RPMI8226 (cell line): ENCODE measurements at places on chromosomes 2 and 18.

GRCh38 chr2:154447727-154448418 lies 250.6 kb upstream of the KCNJ3 start:
- DNase-seq: no peak

- DNase-seq: no peak
Observed at GRCh38 chr2:110103061-110103961, 12.3 kb downstream of the MALL start.

GRCh38 chr2:107419191-107419590 lies 407.5 kb upstream of the RGPD4 start:
- no peak for DNase-seq

GRCh38 chr18:2338601-2339000 lies 232.7 kb downstream of the METTL4 start:
- no peak for DNase-seq

DNA sequence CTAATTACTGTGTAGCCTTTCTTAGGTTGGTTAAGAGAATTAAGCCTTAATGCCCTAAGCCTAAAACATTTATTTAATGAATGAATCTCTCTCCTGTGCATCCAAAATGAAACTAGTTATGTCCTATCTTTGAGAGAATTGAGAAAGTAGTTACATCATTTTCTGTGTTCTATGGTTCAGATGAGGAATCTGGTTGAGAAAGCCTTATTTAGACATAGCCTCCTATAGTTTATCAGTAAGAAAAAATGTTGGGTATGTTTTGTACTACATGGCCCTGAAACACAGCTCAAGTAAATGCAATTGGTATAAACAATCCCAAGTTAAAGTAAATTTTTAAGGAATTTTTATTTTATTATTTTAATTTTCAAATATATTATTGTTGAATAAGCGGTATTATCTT lies 25.9 kb upstream of the RAMP1 start:
- no peak for DNase-seq

GRCh38 chr2:44330801-44331200 lies 30.5 kb downstream of the PREPL start:
- DNase-seq: no peak

GRCh38 chr18:57128220-57128932 lies 18.5 kb upstream of the BOD1L2 start:
- DNase-seq: no peak

GRCh38 chr2:88897715-88898114 lies 206.2 kb downstream of the RPIA start:
- DNase-seq: no peak

DNA sequence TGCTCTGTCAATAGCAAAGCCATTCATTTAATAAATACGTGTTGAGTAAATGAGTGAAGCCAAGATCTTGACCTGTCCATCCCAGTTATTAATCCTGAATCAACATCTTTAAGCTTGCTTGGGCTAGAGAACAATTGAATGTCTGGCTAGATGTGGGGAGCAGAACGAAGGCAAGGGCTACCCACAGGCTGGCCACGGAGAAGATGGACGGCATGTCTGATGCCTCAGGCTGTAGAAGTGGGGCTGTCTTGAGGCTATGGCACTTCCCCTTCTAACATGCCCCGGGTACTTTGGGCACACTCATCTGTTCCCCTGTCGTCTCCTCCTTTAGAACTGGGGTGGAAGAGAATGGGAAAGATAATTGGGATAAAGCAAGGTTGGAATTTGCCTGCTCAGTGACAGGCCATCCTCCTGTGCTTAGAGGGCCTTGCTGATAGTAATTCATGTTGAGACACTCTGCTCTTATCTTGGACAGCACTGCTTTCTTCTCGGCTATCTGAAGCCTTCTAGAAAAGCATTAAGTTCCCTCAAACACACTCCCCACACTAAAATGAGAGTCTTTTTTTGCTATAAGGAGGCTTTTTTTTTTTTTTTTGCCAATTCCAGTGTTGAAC lies 225.7 kb downstream of the MREG start:
- DNase-seq: no peak

- no peak for DNase-seq
Observed at GRCh38 chr2:239389414-239390329, 11.1 kb downstream of the HDAC4 start.

- no peak for DNase-seq
Observed at GRCh38 chr2:6723865-6724604, 141.7 kb downstream of the CMPK2 start.

- DNase-seq: no peak
Observed at GRCh38 chr2:62467100-62467474, 38.9 kb downstream of the TMEM17 start.

DNA sequence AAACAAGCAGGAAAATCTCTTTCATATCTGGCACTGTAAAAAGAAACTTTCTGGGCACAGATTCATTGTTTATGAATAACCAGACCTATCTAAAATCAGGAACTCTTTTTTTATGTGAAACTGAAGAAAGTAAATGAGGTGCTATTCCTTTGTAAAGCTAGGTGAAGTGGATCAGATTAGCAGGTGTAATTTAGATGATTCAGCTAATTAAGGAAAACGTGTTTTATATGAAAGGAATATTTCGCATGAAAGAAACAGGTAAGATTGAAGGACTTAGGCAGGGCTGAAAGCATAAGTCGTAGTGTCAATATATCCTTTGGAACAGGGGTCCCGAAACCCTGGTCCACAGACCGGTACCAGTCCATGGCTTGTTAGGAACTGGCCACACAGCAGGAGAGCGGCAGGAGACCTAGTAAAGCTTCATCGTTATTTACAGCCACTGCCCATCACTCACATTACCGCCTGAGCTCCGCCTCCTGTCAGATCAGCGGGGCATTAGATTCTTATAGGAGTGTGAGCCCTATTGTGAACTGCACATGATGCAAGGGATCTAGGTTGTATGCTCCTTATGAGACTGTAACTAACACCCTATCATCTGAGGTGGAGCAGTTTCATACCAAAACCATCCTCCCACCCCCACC lies 20.3 kb upstream of the XIRP2 start:
- no peak for DNase-seq

DNA sequence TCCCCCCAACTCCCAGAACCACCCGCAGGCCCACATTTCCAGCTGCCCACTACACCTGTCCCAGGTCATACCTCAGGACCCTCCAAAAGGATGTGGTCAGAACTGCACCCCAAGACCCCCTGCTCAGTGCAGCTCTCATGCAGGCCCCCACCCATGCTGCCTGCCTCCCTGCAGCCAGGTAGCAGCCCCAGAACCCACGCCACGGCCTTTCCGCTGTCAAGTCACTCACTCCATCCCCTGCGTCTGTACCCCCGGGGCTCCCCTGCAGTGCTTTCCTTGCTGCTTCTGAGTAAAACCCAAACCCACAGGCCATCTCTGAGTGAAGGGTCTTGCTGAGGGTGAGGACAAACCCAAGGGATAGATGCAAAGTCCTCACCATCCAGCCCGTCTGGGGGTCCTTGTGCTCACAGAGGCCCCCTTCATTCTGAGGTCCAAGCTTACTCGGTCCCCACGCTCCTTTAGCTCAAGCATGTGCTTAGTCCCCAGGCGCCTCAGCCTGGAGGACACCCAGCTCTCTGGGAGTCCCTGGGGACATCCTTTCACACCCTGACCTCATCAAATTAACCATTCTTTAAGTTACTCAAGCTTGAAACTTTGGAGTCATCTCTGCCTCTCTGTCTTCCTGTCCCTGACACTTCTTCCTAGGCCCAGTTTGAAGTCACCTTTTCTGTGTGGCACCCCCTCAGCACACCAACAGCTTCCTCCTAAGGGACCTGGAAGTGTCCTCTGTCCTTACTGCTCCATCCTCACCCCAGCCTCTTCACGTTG lies 130.1 kb downstream of the SMAD7 start:
- DNase-seq: no peak

DNA sequence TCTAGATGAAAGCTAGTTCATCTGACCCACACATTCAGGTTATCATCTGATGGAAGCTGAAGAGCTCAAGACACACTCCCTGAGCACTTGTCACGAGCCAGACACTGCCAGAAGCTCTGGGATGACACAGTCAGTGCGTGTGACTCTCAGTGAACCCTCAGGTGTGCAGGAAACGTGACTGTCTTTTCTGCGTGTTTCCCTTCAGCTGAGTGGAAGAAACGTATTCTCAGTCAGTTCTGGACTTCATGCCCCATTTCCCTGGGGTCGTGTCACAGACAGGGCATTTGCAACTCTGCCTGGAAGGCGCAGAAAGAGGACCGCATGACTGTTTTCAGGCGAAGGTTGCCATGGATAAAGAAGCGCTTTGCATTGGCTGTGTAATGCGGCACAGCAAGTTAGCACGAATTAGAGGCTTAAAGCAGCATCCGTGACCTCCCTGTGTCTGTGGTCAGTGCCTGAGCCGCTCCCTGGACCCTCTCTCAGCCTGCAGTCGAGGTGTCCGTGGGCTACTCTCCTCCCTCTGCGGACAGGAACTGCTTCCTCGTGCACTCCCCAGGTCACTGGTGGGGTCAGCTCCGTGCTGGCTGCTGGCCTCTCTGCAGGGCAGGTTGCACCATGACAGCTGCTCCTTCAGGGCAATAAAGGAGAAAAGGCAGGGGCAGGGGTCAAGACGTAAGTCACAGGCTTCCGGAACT lies 3.3 kb upstream of the ALLC start:
- no peak for DNase-seq

- DNase-seq: peak; percentile 38
Observed at GRCh38 chr18:21242141-21242779, at the start of gene GREB1L. Gene GREB1L, plus strand, starts transcription at chr18:21242232. Its CDS starts 141,287 bp downstream, at chr18:21383519.

- DNase-seq: no peak
Observed at GRCh38 chr2:187302586-187302985, 145.5 kb downstream of the CALCRL start.

DNA sequence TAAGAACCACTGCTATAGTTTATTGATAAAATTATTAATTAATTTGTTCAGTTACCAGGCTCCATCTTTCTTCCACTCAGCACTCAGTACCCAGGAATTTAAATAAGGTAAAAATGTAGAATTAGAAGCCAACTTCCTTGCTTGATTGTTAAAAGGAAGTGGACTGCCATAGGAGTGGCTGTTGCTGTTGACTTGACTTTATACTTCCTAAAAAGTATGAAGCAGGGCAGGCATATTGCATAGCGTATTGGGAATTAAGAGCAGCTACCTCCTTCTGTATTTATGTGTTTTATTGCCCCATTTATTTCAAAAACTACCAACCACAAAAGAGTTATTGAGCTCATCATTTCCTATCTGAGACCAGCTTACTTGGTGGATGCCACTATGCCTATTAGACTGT lies 27.9 kb downstream of the PSMD1 start:
- DNase-seq: no peak

- no peak for DNase-seq
Observed at GRCh38 chr2:33632831-33633230, 33.7 kb upstream of the FAM98A start.

DNA sequence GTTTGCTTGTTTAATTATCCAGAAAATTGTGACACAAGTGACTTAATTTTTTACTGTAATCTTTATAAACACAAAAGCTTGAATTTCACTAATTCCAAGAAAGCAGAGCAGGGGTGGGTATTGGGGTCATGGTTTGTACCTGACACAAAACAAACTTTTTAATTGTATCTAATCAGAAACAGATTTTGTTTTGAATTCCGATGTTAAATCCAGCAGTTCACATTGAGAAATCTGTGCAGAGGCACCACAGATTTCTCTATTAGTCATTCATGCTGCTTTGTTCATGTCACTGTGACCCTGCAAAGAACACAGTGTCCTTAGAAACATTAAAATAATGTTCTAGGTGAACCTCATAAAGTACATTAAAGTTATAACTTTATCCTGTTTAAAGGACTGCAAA lies 443.4 kb downstream of the NYAP2 start:
- DNase-seq: no peak

DNA sequence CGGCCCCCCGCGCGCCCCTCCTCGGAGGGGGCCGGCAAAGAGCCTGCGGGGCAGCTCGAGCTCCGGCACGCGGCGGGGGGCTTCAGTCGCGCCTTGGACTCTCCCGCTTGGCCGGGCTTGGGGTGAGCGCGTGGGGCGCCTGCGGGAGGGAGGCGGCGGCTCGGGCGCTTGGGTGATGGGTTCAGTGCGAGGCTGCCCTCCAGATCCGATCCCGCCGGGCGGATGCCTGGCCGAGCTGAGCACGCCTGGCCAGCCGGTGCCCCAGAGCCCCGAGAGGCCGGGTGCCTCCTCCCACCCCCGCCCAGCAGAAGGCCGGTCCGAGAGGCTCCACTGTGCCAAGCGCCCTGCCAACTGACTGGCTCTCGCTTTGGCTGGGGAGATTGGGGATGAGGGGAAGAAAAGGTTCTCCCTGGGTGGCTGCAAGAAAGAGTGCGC lies 273 bp upstream of the NXPH2 start:
- DNase-seq: no peak

DNA sequence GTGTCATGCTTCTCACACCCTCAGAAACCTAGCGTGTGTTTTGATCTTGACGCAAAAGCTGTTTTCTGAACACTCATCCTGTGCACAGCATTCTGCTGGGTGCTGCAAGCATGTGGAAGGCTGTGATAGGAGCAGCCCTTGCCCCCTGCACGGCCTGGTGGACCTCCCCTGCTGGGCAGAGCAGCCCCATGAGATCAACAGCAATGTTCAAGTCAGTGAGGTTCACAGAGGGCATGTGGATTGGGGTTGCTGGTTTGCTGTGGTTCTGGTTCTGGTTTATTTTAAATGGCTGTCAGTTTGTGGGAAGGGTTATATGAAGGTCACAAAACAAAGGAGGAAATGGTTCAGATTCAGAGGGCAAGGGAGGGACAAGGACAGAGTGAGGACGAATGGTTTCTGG lies 71.3 kb downstream of the SOWAHC start:
- no peak for DNase-seq

DNA sequence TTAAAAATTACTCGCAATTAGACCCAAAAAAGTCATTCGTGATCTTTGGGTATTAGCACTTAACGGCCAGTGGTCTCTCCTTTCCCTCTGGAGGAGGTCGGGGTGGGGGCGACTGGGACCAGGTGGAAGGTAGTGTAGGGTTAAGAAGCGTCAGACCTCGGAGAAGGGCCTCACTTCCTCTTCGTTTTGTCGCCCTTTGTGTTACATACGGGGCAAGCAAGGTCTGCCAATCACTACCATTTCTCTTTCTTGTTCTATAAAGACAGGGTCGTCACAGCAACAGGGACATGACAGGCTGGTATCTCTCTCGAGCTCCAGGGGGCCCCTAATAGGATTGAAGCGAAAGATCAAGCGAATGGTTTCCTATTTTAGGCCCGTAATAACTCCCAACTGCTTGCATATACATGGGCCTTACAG lies 136.6 kb downstream of the INSIG2 start:
- no peak for DNase-seq

GRCh38 chr18:55983433-55983832 lies 395.4 kb upstream of the TCF4 start:
- DNase-seq: no peak
